ENCODE measurements at places on chromosomes 3 and 15.

DNA sequence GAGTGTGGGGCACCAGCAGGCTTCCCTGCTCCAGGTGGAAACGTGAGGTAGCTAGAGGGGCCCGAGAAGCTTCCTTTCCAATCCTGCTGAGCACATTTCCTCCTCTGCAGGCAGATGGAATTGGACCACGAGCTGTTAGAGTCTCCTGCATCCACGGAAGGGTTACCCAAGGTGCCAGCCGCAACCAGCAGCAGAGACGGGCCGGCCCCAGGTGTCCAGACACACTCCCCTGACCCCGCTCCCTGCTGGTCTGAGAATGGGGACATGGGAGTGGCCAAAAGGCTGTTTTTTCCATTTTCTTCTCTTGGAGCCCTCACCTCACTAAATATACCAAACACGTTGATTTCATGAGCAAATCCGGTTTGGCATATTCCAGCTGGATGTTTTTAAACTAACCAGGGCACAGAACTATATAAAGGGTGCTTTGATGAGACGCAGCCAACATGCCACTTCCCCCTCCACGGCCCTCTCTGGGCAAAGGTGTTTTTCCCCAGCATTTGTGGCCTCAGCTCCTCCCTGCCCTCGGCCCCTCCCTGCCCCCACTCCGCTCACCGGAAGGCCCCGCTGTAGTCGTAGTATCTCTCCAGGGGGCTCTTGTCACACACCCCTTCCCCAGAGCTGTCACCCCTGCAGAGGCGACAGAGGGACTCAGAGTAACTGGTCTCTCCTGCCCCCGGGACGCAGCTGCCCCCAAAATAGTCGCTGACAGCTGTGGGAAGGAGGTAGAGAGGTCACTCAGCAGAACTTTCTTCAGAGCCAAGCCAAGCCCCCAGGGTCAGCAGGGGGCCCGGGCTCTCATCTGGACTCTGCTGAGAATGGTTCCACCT is 7.0 kb downstream of the MELTF start:
- no peak for DNase-seq

GRCh38 chr3:39528844-39529243 is 61.4 kb downstream of the MOBP start:
- DNase-seq, result no peak

DNA sequence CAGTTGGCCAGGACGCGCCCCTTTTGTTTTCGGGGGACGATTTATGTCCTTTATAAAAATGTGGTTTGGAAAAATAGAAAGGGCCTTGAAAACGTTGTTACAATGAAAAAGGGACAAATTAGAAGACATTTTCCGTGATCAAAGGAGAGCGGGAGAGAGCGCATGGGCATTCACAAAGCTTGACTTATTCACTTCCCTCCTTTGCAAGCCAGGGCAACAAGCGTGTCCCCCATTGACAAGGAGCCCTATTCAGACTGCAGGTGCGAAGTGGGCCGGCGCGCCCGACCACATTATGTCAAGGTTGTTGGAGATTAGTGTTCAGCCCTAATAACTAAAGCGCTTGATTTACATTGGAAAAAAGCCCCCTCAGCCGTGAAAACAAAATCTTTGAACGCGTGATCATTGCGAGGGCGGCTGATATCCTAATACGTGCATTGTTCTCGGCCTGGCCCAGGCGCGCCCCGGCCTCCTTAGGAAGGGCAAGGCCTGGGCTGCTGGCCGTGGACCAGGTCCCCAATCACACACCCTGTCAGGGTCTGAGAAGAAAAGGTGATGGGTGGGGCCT is 25.9 kb downstream of the ZIC4 start:
- DNase-seq, result no peak

- no peak for DNase-seq
These were observed 3.6 kb downstream of the TAGLN3 start for GRCh38 chr3:112002096-112002971.

DNA sequence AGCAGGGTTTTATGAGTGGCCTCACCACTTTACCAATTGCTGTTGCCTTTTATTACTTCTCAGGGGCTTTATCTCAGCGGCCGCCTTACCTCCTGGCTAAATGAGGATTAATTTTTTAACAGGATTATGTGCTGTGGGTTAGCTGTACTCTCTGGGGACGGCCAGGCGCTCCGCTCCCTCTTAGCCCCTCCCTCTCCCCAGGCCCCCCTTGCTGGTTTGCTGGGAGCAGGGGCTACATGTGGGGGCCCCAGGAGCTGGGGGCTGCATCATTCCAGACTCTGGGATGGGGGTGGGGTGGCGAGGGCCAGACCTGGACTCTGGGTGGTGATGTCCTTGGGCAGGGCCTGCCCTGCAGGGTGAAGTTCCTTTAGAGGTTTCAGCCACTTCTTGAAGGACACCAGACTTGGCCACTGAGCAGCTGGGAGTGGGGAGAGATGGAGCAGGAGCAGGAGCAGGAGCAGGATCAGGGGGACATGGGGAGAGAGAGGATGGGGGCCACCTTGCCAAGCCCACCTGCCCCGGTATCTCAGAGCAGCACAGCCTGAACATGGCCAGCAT is 196.1 kb downstream of the GOLGA6L6 start:
- no peak for DNase-seq

GRCh38 chr3:14726441-14726780 is 51.5 kb downstream of the C3orf20 start:
- DNase-seq, result no peak

GRCh38 chr3:127139601-127140500 is 53.1 kb upstream of the PRR23E start:
- no peak for DNase-seq

- DNase-seq, result no peak
These were observed 6.2 kb downstream of the TSPAN3 start for GRCh38 chr15:77064539-77065308.

- DNase-seq, result no peak
These were observed 56.6 kb upstream of the CSTA start for GRCh38 chr3:122268257-122269024.

DNA sequence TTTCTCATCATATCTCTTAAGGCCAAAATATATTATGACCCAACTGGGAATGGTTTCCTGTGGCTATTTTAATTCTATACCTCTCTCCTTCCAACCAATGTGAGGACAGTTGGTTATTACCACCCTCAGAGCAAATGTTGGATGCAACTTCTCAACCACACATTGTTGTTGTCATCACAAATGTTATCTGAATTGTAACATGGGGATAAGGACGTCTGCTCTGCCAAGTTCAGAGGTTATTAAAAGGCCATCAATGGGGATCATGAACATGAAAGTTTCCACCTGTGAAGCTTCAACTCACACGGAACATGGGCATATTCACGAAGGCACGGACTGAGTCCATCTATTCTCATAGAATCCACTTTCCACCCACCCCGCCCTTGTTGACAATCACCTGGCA is 46.8 kb downstream of the MB21D2 start:
- DNase-seq, result no peak

GRCh38 chr3:119965692-119966091 is 128.6 kb downstream of the GSK3B start:
- no peak for DNase-seq

- DNase-seq, result no peak
These were observed 19.4 kb upstream of the PPP4R2 start for GRCh38 chr3:72977060-72977808.

DNA sequence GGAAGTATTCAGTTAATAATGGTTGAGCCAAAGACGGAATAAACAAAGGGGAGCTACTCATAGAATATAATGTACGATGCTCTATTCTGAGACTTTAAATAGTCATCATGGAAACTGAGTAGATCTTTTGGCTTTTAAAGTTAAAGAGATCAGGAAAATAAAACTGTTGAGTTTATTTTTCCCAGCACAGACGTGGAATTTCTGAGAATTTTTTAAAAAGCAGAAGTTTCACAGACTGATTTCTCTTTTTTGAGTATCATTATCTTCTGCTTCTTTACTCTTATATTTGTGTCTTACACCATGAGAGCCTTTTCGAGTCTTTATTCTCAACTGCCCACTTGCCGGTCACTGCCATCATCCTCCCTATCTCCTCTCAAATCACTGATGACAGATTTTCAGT is 13.2 kb downstream of the P2RY14 start:
- no peak for DNase-seq

DNA sequence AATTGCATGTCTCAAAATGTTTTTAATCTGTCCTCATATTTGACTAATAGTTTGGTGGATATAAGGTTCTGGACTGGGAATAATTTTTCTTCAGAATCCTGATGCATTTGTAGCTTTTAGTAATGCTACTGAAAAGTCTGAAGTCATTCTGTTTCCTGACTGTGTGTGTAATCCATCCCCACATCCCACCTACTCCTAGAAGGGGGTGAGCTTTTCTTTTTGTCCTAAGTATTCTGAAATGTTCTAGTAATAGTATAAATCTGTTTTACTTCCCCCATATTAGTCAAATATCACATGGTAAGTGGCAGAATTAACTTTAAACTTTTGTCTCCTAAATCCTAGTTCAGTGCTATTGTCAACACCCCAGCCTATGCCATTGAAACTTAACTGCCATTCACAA is 162.8 kb downstream of the GREM1 start:
- no peak for DNase-seq

GRCh38 chr3:43855674-43856299 is 165.0 kb downstream of the ABHD5 start:
- DNase-seq, result no peak

GRCh38 chr3:30602946-30603345 is 3.5 kb upstream of the TGFBR2 start:
- DNase-seq, result no peak

- DNase-seq, result no peak
These were observed 46.7 kb downstream of the RTP1 start for GRCh38 chr3:187243933-187244524.

- DNase-seq, result no peak
These were observed 59.0 kb downstream of the DPPA2 start for GRCh38 chr3:109257269-109257668.

DNA sequence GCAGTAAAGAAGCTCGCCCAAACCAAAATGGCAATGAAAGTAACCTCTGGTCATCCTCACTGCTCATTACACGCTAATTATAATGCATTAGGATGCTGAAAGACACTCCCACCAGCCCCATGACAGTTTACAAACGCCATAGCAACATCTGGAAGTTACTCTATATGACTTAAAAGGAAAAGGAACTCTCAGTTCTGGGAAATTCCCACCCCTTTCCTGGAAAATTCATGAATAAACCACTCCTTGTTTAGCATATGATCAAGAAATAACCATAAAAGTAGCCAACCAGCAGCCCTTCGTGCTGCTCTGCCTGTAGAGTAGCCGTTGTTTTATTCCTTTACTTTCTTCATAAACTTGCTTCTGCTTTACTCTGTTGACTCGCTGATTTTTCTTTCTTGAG is 164.6 kb downstream of the SMAD6 start:
- DNase-seq, result no peak

GRCh38 chr15:78130466-78131294 is 565 bp downstream of the CIB2 start:
- DNase-seq, result no peak

GRCh38 chr3:157844800-157845565 is 261.2 kb downstream of the SHOX2 start:
- no peak for DNase-seq

GRCh38 chr3:158810823-158811724 is 9.2 kb downstream of the MFSD1 start:
- no peak for DNase-seq
